Transverse colon (tissue), 4 donors: ENCODE measurements at places on chromosomes 4 and X. TPM values are rescaled to one million over a fixed set of nuclear protein-coding genes. Genes with fewer than 3 reads are reported as not detected.

DNA sequence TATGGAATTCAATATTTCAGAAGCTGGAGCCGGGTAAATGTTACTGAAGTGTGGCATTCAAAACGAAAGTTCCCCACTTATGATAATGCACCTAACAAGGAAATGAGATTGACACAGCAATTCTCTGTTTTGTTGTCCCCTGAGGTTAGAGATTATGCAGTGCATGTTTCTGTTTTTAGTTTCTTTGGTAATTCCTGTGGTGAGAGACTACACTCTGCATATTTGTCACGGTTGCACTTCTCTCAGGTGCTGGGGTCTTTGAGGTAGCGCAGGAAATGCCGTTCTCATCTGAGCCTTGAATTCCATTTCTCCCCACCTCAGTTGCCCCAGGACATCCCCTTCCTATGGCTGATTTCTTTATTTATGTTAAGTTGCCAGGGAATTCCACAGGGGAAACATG is 15.3 kb upstream of the BEND4 start:
- H3K4me1 ChIP-seq: no peaks in the 10 kb centered on the region
- no peaks in the 10 kb centered on the region for H3K36me3 ChIP-seq
- no peak for DNase-seq
- no peak overlapping the region for H3K27ac ChIP-seq
- H3K27me3 ChIP-seq: no peaks in the 10 kb centered on the region
- H3K4me3 ChIP-seq: no peak overlapping the region

DNA sequence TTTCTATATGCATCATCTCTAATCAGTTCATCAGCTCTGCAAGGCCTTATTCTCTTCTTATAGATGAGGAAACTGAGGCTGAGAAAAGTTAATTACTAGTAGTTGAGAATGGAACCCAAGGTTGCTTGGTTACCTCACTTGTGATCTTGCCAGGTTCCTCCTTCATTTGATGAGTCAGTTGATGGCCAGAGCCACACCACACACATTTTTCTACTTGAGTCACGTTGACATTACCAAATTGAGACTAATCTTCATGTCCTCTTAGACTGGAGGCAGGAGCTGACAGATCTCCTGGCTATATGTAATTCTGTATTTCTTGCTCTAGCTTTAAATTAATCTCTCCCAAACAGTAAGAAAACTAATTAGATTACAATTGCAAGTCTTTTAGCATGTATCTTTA is 428.4 kb downstream of the AFF2 start:
- no peaks in the 10 kb centered on the region for H3K4me1 ChIP-seq
- no peak for DNase-seq
- no peak overlapping the region for H3K4me3 ChIP-seq
- no peak overlapping the region for H3K27ac ChIP-seq

GRCh38 chr4:183177001-183177400 is 77.9 kb downstream of the WWC2 start:
- H3K36me3 ChIP-seq: no peaks in the 10 kb centered on the region
- DNase-seq: no peak
- no peak overlapping the region for H3K27ac ChIP-seq
- H3K27me3 ChIP-seq: no peaks in the 10 kb centered on the region

DNA sequence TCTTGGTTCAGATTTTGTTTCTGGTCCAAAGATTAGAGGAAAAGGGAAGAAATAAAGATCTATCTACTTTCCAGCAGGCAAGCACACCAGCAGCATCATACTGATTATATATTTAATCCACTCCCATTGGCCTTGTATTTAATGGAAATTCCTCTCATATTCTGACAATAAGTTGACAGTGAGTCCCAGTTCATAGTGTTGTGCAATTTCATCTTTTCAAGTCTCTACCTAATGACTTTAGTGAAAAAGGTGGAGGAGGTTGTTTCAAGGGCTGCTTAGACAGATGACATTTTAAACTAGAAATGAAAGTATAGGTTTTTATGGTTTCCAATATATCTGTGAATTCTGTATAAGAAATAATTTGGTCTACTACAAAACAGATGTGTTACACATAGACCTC is 298.6 kb downstream of the PABPC4L start:
- H3K4me3 ChIP-seq: no peak overlapping the region
- no peaks in the 10 kb centered on the region for H3K27me3 ChIP-seq
- no peak overlapping the region for H3K27ac ChIP-seq
- no peaks in the 10 kb centered on the region for H3K36me3 ChIP-seq
- H3K4me1 ChIP-seq: no peaks in the 10 kb centered on the region

DNA sequence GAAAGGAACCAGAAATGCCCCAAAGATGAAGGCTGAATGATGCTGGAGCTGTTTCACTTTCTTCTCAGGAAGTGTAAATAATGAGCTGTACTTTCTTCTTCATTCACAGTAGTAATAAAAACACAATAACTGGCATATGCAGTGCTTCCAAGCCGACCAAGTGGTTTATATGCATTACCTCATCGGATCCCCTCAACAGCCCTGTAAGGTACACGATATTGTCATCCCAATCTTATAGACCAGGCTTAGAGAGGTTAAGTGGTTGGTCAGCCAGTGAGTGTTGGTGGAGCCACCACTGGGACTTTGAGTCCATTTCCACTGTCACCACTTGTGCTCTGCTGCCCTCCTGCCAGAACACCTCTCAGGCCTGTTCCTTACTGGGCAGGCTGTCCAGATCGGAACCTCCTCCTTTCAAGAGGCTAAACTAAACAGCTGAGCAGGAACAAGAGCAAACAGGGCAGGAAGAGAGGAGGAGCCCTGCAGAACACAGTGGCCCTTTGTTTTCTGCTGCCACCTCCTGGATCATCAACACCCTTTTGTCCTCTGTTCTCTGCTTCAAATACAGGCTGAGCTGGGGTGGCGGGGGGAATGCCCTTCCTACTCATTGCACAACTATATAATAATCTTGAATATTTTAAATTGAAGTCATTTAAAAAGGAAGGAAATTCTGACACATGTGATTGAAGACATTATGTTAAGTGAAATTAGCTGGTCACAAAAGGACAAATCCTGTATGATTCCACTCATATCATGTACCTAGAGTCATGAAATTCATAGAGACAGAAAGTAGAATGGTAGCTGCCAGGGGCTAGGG is 112.5 kb upstream of the ATP6AP2 start:
- H3K36me3 ChIP-seq: no peaks in the 10 kb centered on the region
- DNase-seq: peak; percentile 59
- no peaks in the 10 kb centered on the region for H3K27me3 ChIP-seq
- H3K4me3 ChIP-seq: no peak overlapping the region
- peak overlapping the region; percentile 47 for H3K27ac ChIP-seq

- H3K4me1 ChIP-seq: peaks cover 6% of the 10 kb centered on the region
- H3K27ac ChIP-seq: peak overlapping the region; percentile 51
- H3K36me3 ChIP-seq: no peaks in the 10 kb centered on the region
- H3K4me3 ChIP-seq: peak overlapping the region; percentile 20
Measured at GRCh38 chrX:1500701-1501624, 36.0 kb downstream of the P2RY8 start.

DNA sequence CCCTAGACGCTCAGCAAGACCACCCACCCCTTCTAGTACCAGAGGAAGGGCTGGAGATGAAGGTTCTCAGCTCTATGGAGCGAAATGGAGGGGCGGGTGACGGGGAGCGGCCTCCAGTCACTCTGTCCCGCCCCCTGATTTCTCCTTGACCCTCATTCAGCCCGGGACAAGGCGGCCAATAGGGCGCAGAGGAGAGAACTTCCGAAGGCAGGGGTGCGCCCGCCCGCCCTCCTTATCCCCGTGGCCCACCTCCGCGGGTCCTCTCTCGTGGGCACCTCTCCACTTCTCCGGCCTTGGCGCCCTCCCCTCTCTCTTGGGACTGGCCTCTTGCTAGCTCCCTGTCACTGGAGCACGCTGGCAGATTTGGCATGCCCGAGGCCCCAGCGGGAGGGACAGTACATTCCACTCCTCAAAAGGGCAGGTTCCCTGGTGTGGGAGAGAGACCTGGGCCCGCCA is 1.1 kb upstream of the SEPTIN6 start:
- no peaks in the 10 kb centered on the region for H3K27me3 ChIP-seq
- peak overlapping the region; percentile 87 for H3K27ac ChIP-seq
- H3K36me3 ChIP-seq: no peaks in the 10 kb centered on the region
- DNase-seq: peak; percentile 11
- H3K4me1 ChIP-seq: no peaks in the 10 kb centered on the region

DNA sequence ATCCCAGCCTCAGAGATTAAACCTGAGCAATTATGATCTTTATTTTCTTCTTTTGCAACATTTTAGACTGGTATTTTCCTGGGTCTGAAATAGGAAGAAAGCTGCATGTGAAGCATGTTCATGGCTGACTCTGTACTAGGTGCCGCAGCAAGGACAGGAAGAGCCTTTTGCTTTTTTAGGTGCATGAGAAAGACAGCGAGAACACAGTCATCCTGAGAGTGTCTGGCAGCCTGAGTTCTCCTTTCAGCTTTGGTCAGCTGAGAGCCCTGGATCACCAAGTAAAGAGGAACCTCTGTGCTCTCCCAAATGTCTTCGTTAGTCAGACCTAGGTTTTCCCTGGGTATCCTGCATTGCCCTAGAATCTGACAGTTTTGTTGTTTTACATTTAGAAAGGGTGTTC is 29.8 kb downstream of the FAM149A start:
- no peak overlapping the region for H3K27ac ChIP-seq
- no peak overlapping the region for H3K4me3 ChIP-seq

DNA sequence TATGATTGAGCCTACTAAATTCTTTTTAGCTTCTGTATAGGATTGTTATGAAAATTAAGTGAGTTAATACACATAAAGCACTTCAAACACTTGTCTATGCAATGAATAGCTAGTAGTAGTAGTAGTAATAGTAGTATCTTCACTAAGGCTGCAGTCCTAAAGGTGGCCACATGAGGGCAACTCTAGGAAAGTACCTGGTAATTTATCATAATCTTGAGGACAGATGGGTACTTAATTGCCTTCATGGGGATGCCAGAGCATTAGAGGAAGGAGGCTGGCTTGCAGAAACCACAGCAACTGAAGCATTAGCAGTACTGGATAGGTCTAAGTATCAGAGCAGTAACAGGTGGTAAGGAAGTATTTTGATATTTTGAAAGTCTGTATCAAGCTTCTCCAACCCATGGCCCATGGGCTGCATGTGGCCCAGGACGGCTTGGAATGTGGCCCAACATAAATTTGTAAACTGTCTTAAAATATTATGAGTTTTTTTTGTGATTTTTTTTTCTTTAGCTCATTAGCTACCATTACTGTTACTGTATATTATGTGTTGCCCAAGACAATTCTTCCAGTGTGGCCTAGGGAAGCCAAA is 17.3 kb downstream of the NIPAL1 start:
- H3K27ac ChIP-seq: peak overlapping the region; percentile 64
- H3K4me3 ChIP-seq: no peak overlapping the region
- peaks cover 14% of the 10 kb centered on the region for H3K4me1 ChIP-seq
- H3K27me3 ChIP-seq: no peaks in the 10 kb centered on the region
- no peaks in the 10 kb centered on the region for H3K36me3 ChIP-seq

- no peaks in the 10 kb centered on the region for H3K36me3 ChIP-seq
- no peak for DNase-seq
- no peak overlapping the region for H3K27ac ChIP-seq
- no peaks in the 10 kb centered on the region for H3K4me1 ChIP-seq
Measured at GRCh38 chr4:81827577-81828202, 356.0 kb upstream of the RASGEF1B start.

DNA sequence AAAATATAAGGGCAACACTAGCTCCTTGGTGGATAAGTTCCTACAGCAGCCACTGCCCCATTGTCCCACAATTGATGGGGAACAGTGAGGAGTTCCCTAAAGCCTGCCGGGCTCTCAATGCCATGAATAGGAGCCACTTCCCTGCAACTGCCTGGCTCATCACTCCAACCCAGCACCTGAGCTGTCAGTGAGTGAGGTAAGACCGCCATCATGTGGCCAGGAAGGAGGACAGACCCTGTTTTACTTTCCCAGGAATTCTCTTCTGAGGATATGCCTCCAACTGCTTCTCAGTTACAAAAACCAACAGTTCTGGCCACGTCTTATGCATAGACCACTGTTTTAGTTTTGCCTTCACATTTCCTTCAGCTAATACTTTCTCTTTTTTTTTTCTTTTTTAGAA is 45.5 kb downstream of the SRPX start:
- no peaks in the 10 kb centered on the region for H3K36me3 ChIP-seq
- no peak overlapping the region for H3K4me3 ChIP-seq
- no peak overlapping the region for H3K27ac ChIP-seq
- H3K4me1 ChIP-seq: no peaks in the 10 kb centered on the region
- DNase-seq: peak; percentile 27

GRCh38 chr4:147731580-147732517 is at the start of gene ARHGAP10:
ARHGAP10 (plus strand) TSS chr4:147732088; CDS start chr4:147732302, 214 bp downstream.
- peaks cover 7% of the 10 kb centered on the region for H3K4me1 ChIP-seq
- peak within 1 kb of the TSS; percentile 69 for H3K4me3 ChIP-seq

GRCh38 chrX:125089761-125090445 is 229.8 kb upstream of the TEX13C start:
- no peaks in the 10 kb centered on the region for H3K27me3 ChIP-seq
- H3K36me3 ChIP-seq: no peaks in the 10 kb centered on the region
- no peak overlapping the region for H3K4me3 ChIP-seq
- no peaks in the 10 kb centered on the region for H3K4me1 ChIP-seq

- no peaks in the 10 kb centered on the region for H3K27me3 ChIP-seq
- H3K36me3 ChIP-seq: no peaks in the 10 kb centered on the region
- H3K4me3 ChIP-seq: no peak overlapping the region
- no peaks in the 10 kb centered on the region for H3K4me1 ChIP-seq
- DNase-seq: no peak
Measured at GRCh38 chrX:16187024-16187760, 19.9 kb downstream of the MAGEB17 start.

DNA sequence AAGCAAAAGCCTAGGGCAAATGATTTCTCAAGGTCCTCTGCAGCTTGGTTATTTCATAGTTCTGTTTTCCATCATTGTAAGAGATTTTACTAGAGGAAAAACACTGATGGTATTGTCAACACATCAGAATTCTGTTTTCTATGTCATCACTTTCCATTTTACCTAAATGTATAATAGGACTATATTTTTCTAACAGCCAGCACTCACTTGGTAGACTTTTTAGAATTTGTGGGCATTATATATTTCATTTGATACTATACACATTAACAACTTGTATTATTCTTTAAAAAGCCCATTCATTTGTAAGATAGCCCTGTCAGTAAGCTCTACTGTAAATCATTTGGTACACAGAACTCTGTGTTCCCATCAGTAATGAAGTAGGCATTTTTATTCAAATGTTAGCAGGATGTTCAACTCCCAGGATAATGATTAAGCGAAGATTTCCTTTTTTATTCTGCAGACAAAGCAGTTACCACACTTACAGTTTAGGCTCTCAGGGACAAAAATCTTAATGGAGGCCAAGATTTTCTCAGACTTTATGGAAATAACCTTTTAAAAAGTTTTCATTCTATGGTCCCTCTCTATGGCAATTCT is 143.6 kb upstream of the TEX13C start:
- H3K36me3 ChIP-seq: no peaks in the 10 kb centered on the region
- no peaks in the 10 kb centered on the region for H3K27me3 ChIP-seq
- H3K27ac ChIP-seq: no peak overlapping the region
- DNase-seq: no peak
- no peak overlapping the region for H3K4me3 ChIP-seq
- H3K4me1 ChIP-seq: no peaks in the 10 kb centered on the region

Gene CYLC1
- total RNA-seq: not detected

Gene VCX3A
- not detected for total RNA-seq

Gene EGF
- total RNA-seq: 1.1 TPM

Gene UCP1
- total RNA-seq: not detected

Gene EDA
- 0.37 TPM for total RNA-seq
